Aorta (tissue), 5 donors: ENCODE measurements at places on chromosomes 7 and 10.

GRCh38 chr7:4203626-4204512 lies 478.2 kb upstream of the FOXK1 start:
- DNase-seq: no peak

GRCh38 chr7:71393661-71394060 lies 261.7 kb downstream of the GALNT17 start:
- no peak for DNase-seq

GRCh38 chr10:8600192-8600591 lies 545.7 kb downstream of the GATA3 start:
- no peak for DNase-seq

GRCh38 chr10:77030974-77031373 lies 606.6 kb downstream of the KCNMA1 start:
- DNase-seq: no peak

- no peak for DNase-seq
These were observed 110.1 kb upstream of the GPR26 start for GRCh38 chr10:123556049-123556448.

- no peak for DNase-seq
These were observed 166.0 kb upstream of the CDCA7L start for GRCh38 chr7:22111661-22112060.

DNA sequence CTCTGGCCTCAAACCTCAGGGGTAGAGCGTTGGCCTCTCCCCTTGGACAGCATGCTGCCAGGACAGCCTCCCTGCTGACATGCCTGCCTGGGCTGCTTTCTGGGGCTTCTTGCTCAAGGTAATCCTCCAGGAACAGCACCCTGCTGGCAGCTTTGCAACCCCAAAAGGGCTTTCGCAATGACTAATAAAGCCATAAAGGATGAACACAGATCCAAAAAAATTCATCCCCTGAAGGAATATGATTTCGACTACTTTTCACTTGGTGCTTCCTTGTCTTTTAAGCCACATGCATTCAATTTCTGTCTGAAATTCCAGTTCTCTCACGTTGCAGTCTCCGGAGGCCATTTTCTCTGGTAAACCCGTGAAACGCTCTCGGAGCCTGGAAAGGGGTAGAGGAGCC lies 15.1 kb upstream of the SH3PXD2A start:
- DNase-seq: no peak

GRCh38 chr7:157488966-157489365 lies 152.2 kb downstream of the DNAJB6 start:
- DNase-seq: no peak

DNA sequence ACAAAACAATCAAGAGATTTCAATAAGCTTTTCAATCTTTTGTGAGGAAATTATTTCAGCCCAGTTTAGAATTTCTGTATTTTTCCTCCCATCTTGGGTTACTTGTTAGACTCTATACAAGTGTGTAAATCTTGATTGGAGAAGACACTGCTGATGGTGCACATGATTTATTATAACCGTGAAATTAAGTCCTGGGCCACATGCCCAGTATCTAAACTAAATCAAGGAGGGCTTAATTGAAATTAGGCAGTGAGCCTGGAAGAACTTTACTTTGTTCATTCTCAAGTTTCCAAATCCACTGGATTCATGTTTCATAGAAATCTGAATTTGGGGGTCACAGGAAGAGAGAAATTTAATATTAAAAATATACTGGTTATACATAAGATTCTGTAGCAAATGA lies 44.5 kb downstream of the CSTF2T start:
- DNase-seq: no peak

DNA sequence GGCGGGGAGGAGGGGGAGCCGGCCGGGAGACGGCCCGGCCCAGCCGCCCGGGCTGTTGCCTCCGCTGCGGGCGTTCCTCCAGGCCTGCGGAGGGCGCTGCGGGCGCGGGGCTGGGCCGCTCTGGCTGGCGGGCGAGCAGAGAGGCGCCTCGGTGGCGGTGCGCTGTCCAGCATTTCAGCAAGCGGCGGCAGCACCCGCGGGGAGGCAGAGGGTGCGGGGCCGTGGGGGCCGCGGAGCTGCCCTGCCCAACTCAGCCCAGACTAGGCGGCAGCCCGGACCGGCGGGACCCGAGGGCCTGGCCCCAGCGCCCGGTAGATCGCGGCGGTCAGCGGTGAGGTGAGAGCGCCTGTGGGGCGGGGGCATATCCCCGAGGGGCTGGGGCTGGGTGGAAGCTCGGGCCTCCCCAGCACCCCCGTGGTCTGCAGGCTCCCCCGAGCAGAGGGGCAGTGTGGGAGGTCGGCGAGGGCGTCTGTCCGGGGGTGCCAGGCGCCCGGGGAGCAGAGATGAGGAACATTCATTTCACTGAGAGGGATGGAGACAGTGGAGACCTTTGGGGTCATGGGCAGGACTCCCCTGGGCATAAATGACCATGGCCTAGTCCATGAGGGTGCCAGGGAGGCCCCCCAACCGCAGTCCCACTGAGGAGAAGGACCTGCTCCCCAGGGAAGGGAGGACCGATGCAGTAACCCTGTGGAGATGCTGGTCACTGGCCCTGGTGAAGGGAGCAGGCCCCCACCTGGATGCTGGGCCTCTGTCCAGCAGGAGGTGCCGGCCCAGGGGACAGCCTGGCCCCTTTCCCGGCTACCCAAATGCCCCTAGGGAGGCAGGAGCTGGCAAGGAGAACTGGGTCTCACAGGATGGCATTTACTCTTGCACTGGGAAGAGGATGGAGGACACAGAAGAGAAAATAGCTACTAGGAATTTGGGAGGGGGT lies at the start of gene SRRM3:
SRRM3 (plus strand) TSS at position 165 of the 934 bp plus-strand sequence. CDS start 33,171 bp downstream, outside the sequence.
- DNase-seq: peak; percentile 83

DNA sequence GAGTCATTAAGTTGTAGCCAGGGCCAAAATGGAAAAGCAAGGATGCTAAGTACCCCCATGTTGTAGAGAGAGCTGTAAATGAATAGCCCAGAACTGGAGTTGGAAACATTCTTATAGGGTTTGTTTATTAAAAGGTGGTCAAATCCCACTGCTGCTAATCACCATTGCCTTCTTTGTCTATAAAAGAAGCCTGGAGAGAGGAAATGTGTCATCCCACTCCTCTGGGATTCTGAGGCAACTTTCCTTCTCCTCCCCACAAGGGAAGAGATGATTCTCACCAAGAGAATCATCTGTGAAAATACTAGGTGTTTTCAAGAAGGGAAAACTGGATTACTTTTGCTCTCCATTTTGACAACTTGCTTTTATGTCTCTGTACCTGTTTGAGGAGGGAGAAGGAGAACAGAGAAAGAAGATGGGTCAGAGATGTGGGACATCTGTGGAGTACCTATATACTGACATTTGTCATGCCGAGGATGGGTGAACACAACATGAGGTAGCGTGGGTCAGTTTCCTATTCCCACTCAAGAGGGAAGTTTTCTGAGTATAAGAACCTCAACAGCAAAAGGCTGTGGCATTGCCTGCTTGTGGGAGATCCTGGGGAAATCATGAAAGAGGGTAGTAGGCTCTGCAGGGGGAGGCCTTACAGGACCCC lies 262.2 kb downstream of the KIF20B start:
- no peak for DNase-seq

DNA sequence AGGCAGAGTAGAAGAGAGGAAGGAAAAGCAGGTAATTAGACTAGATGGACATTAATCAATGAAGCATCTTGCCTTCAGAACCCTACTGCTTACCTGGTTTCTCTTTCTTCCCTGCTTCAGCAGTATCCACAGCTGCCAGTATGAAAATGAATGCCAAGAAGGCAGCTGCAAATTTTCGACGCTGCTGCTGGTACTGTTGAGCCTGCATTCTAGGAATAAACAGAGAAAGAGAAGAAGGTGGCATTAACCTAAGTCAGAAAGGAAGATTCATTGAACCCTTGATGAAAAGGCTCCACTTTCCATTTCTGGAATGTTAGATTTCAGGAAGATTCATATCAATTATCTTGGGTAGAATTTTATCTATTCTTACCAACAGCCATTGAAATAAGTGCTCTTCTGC lies 88.8 kb downstream of the PTN start:
- no peak for DNase-seq

GRCh38 chr10:61465901-61466632 lies 12.9 kb upstream of the TMEM26 start:
- no peak for DNase-seq

- DNase-seq: no peak
These were observed 29.7 kb upstream of the PAX2 start for GRCh38 chr10:100715445-100716385.

DNA sequence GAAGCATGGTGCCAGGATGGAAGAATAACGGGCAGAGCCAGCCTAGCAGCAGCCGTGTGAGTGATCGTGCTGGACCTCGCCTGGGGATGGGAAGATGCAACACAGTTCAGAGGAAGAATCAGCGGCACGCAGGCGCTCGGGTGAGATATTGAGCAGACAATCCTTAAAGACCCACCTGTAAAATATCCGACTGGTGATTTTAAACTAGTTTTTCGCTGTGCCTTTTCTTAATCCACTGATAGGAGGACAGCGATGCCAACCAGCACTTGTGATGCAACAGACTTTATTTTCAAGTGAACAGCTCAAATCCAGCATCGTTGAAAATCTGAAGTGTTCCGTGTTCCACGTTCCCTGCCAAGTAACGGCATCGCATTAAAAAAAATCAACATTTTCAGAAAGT lies 214.7 kb downstream of the TEX36 start:
- DNase-seq: no peak

DNA sequence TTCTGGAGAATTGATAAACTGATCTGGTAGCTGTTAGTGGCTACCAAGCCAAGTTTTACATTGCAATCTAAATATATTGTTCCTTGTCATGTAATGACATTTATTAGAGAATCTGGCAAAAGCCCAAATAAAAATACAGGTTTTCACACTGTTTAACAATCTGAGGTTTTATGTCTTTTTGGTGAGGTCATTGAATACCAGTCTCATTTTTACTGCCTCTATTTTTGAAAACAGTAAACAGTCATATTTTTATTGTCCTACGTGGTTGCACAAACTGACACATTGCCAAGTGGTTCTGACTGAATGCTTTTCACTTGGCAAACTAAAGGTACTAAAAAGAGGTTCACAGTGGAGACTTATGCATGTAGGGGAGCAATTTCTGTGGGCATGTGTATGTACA lies 157.5 kb downstream of the PRKG1 start:
- DNase-seq: no peak
